Stimulated activated CD4-positive, alpha-beta T cell treated with anti-CD3 and anti-CD28 coated beads, Interleukin-1b, Interleukin-23, amount 100 ng/mL, for 1 hour (primary cell): ENCODE measurements at places on chromosomes 1 and 21.

DNA sequence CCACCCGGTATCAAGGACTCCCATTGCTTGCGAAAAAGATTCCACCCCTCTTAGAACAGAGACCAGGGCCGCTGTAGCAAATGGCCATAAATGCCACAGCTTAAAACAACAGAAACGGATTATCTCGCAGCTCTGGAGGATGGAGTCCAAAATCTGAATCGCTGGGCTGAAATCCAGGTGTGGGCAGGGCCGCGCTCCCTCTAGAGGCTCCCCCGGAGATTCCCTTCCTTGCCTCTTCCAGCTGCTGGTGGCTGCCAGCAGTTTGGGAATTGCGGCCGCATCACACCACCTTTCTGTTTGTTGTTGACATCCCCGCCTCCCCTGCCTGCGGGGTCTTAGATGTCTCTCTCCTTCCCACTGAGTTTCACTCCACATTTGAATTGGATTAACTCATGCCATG, 15.6 kb downstream of the PDE9A start:
- no peak for DNase-seq

DNA sequence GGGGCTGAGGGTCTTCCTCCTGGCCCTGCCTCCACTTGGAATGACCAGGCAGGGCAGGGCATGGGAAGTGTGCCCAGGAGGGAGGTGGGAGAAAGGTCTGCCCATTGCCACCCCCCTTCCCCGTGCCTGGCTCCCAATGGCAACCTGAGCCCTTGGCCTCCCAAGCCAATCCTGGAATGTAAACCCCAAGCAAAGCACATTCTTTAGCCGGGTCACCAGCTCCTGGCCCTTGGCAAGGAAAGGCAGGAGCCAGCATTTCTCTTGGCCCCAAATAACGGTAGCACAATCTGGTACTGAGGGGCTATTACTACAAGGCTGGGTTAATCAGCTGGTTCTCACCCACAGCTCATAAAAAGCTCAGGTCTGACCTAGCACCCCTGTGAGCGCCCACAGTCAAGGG, 6.9 kb upstream of the NUAK2 start:
- DNase-seq, result no peak

- DNase-seq, result no peak
Observed at GRCh38 chr1:68213843-68214242, 18.5 kb downstream of the WLS start.

DNA sequence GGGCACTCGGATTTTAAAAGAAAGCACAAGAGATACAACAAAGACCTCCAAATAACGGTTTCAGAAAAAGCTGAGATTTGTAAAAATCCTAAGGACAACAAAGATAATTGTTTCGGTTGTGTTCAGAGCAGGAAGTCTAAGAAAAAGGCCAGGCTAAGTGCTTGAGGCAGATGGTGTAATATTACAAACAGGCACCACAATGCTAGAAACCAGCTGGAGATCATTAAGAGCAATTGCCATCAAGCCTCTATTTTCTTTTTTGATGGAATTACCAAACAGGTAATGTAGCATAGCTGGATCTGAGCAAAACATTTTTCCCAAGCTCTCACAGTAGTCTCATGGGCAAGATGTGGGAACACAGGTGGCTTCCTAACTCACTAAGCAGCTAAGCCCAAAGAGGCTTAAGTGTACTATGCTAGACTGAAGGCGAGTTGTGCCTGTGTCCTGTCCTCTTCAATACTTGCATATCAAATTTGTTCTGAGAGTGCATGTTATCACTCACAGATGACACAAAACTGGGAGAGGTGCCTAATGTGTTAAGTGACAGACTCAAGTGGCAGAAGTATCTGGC, 161.6 kb downstream of the GLUL start:
- no peak for DNase-seq

DNA sequence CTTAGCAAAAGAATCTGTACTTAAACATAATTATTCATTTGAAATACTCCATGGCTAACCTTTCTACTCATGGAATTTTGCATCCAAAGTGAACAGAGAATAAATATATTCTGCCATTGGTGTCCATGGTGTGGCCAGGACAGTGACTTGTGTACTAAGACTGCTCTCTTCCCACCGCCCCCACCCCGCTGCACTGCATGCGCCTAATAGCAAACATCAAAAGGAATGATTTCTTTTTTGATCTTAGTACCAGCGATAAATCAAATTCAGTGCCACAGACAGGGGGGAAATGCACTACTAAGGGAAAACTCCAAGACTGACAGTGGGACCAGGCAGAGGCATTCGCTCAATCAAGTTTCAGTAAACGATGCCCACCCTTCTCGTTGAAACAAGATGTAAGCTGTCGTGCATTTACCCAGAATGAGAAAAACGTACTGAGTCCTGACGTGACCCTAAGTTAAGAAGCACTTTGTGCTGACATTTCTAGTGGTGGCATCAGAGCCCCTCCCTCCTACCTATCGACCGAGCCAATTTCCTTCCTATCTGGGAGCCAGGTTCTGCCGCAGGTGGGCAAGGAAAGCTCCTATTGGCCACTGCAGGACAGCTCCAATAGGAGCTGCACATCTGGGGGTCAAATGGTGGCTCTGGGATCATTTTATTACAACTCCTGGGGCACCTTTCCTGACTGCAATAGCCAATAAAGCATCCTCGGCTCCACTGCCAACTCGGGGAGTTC, 12.5 kb downstream of the ESRRG start:
- no peak for DNase-seq

GRCh38 chr1:29550119-29550841, 314.0 kb downstream of the PTPRU start:
- DNase-seq, result no peak

- no peak for DNase-seq
Observed at GRCh38 chr1:153324912-153325311, 12.2 kb upstream of the PGLYRP3 start.

DNA sequence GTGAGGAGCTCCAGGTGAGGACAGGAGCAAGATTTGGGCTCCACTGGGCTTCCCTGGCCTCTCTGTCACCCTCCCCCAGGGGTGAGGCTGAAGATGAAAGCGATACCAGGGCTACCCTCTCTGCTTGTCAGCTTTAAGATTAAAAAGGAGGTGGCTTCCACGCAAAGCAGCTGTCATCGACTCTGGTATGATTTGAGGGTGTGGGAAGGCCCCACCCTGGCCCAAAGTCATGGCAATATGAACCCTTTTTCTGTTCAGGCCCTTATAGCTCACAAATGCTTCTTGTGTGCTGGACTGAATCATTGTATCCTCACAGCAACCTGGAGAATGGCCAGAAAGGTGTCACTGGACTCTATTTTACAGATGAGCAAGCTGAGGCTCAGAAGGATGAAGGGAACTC, 41.6 kb downstream of the NUAK2 start:
- no peak for DNase-seq

DNA sequence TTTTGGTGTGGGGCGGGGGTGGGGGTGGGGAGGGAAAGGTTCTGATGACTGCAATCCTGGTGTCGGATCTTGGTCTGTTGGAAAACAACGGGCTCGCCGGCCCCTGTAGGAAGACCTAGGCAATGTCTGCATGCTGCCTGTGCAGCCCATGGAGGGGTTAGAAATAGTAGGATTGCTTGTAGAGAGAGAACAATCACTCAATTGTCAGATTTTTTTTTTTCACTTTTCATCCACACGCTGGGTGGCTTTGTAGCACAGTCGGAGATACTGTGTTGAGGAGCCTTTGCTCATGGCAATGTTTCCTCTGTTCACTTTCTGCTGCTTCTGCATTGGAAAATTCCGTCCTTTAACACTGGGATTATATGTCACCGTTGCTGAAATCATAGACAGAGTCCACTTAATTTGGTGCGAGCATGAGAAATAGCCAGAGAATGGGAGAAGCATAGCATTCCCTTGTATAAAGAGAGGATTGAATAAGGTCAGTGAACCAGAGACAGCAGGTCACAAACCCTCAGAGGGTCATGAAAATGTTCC, 107.5 kb downstream of the MRPS6 start:
- no peak for DNase-seq

- DNase-seq, result no peak
Observed at GRCh38 chr1:116540088-116540487, 30.7 kb downstream of the CD58 start.

GRCh38 chr1:58902830-58903513, 119.1 kb upstream of the JUN start:
- DNase-seq, result no peak

DNA sequence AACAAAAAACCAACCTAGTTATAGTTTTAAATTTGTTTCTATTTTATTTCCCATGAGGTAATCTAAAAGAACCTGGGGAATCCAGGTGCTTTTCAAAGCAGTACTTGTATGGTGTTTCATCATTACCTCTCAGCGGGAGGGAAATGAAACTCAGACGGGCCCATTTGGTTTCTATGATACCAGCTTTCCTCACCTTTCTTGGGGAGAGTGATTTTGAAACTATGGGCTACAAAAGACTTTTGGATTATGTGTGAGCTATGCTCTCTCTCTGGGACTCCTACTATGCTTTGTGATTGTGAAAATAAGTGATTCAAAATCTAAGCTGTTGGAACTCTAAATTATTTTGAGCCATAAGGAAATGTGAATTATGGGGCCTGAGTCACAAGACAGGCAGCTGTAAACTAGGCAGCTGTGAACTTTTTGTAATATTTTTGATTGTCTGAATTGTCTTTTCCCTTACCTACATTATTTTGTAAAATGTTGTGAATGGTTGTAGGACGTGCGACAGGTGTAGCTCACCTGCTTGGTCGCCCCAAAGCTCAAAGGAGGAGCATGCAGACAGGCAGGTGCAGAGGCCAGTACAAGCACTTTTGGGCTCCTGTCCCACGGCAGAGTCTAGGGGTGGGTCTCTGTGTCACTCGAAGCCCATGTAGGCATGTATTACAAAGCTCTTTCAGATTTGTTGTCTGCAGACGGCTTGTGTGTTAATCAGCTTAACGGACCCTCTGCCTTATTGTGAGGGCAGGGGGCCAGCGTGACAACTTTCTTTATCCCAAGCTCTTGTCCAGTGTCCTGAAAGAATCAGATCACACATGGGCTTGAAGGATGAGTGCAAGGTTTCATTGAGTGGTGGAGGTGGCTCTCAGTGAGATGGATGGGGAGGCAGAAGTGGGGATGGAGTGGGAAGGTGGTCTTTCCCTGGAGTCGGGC, 64.8 kb upstream of the BACH1 start:
- no peak for DNase-seq

- no peak for DNase-seq
Observed at GRCh38 chr1:58922302-58923089, 138.6 kb upstream of the JUN start.

DNA sequence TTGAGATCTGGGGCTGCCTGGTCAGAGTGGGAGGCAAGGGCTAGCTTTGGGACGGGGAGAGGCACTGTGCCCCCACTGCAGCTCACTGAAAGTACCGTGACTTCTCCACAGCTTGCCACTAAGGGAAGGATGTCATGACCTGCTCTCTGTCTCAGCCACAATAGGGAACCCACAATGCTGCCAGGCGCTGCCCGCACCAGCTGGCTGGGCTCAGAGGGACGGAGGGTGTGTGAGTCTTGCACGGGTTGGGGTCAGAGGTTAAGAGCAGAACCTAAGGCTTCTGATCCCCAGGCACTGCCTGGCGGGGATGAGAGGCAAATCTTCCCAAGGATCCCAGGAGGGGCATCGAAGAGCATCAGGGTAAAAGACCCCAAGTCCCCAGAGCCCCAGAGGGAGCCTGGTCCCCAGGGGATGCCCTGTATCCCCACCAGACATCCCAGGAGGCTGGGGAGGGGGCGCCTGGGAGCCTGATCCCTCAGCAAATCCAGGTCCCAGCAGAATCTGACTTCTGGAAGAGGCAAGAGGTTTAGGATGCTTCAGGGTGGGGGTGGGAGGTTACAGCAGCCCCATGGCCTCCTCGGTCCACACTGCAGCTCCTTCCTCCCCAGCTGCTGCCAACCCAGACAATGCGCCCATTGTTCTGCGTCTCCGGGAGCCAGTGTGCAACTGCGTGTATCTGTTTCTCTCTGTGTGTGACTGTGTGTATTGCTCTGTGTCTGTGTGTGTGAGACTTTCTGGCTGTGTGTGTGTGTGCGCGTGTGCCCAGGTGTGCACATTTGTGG, 2.0 kb upstream of the MARCKSL1 start:
- no peak for DNase-seq

DNA sequence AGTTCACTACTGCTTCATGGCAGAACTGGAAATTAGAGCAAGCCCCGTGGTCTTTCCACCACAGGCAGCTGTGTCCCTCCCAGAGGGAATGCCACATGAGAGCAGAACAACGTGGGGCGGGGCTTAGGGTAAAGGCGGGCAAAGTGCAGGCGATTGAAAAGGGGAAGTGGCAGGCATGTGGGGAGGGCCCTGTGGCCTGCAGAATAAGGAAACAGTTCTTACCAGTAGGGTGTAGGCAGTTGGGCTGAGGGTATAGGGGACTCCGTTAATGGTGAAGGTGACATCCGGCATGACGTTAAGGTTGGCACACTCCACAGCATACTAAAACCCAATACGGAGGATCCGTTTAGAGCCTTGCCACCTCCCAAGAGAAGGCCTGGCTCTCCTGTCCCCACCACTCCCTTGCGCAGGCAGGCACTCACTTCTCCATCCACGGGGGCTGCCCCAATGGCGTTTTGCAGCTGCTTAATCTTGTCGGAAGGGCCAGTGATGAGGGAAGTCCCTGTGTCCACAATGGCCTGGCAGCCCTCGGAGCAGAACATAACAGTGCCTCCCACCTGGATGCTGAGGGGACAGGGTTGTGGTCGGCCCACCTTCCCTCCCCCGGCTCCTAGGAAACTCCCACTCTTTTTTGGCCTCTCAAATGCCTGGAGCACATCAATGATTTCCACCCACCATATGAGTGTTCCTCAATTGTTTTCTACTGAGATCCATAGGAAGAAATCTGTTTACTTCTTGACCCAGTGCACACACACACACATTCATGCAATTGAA, 9.1 kb upstream of the RAB7B start:
- no peak for DNase-seq

DNA sequence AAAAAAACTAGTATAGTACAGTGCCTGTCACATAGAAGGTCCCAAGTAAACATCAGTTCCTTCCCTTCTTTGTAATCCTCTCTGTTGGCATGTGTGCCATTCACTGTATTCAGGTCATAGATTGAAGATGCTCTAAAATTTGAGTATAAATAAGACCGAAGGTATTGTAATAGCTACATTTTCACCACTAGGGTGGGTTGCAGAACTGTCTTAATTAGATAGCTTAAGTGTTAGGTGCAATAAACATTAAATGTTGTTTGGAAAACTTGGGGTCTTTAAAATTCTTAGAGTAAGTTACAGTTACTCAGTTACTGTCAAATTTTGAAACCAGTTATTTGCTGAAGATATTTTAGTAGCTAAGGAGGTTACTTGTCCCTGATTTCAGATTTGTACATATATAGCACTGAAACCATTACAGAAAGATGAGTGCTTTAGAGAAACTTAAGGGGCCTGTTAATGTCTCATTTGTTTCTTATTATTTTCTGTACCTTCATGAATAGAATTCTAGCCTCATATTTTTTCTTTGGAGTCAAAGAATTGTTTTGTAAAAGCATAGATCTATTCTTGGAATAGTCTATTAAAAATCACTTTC, 24.3 kb downstream of the PER3 start:
- no peak for DNase-seq
